Forelimb muscle (tissue), 1 donor: ENCODE measurements at places on chromosomes 1 and 21. TPM values are rescaled to one million over a fixed set of nuclear protein-coding genes. Genes with fewer than 3 reads are reported as not detected.

Gene CYP4A22
- 0.09 TPM for polyA plus RNA-seq

Gene SPAG17
- polyA plus RNA-seq: 3.2 TPM

Gene IL10
- 0.49 TPM for polyA plus RNA-seq

Gene C1orf105
- polyA plus RNA-seq: 142 TPM

Gene MRPL37
- polyA plus RNA-seq: 61.5 TPM

Gene OR2L3
- polyA plus RNA-seq: not detected

Gene SAMD13
- 10.4 TPM for polyA plus RNA-seq

Gene GBP5
- polyA plus RNA-seq: 0.85 TPM

DNA sequence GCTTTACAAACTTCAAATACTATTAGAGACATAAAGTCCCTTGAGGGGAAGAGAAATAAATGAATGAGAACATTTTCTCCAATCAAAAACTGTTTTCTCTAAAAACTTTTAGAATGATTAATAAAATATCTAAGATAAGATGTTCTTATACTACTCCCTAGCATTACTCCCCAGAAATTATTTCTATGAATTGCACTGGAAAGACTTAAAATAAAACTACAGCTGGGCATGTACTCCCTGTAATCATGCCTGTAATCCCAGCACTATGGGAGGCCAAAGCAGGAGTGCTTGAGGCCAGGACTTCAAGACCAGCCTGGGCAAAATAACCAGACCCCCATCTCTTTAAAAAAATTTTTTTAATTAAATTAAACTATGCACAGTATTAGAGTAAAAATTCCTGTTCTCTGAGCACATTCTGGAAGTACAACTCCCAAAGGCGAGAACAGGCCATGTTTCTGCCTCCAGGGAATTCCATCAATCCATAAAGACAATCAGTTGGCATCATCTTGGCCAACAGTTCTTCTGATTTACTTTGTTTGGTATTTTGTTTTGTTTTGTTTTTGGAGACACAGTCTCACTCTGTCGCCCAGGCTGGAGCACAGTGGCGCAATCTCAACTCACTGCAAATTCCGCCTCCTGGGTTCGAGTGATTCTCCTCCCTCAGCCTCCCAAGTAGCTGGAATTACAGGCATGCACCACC, 77.9 kb downstream of the TGFBR3 start:
- no peak for DNase-seq

GRCh38 chr1:8678673-8679394, 138.6 kb downstream of the RERE start:
- DNase-seq: no peak

GRCh38 chr1:209659909-209660308, 7.7 kb upstream of the LAMB3 start:
- DNase-seq: no peak

GRCh38 chr1:231334079-231334666, 3.5 kb downstream of the EXOC8 start:
- DNase-seq: no peak

DNA sequence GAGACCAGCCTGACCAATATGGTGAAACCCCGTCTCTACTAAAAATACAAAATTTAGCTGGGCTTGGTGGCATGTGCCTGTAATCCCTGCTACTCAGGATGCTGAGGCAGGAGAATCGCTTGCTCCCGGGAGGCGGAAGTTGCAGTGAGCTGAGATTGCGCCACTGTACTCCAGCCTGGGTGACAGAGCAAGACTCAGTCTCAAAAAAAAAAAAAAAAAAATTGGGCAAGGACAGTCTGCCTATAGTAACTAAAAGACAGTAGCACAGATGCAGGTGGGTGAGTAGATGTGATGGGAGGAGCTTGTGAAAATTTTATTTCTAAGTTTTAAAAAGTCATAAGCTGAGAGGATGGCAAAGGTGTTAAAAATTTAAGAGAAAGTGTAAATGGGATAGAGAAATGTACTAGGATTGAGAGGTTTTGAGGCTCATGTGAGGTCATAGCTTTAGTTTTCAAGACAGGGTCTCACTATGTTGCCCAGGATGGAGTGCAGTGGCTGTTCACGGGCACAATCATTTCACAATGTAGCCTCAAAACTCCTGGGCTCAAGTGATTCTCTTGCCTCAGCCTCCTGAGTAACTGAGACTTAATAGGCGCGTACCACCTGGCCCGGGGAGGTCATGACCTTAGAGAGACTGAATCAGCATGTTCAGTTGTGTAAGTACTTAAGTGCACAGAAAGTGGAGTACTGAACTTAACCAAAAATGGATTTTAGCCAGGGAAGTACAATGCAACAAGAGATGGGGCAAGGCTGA, 33.7 kb downstream of the PTP4A2 start:
- DNase-seq: no peak

DNA sequence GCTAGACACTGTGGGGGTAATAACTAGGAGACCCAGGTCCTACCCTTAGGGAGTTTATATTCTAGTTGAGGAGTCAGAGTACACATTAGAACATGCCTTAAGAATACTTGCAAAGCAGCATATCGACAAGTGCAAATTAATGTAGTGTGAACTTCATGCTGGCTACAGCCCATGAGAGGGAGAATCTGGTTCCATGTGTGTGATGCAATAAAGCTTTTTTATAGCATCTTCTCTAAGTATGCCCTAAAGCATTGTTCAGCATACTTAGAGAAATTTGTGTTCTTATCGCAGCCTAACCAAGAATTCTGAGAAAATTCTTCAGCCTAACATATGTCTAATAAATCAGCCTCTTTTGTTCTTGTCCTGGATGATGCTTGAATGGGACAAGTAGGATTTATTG, 95.5 kb downstream of the SDCCAG8 start:
- DNase-seq: no peak

GRCh38 chr21:42548687-42549406, 35.2 kb downstream of the SLC37A1 start:
- DNase-seq: no peak

GRCh38 chr1:73943270-73943669, 254.7 kb downstream of the LRRIQ3 start:
- DNase-seq: no peak

GRCh38 chr1:156319664-156320063, 18.4 kb downstream of the CCT3 start:
- DNase-seq: no peak

- DNase-seq: no peak
Measured at GRCh38 chr1:6462412-6463119, 3.4 kb downstream of the TNFRSF25 start.

DNA sequence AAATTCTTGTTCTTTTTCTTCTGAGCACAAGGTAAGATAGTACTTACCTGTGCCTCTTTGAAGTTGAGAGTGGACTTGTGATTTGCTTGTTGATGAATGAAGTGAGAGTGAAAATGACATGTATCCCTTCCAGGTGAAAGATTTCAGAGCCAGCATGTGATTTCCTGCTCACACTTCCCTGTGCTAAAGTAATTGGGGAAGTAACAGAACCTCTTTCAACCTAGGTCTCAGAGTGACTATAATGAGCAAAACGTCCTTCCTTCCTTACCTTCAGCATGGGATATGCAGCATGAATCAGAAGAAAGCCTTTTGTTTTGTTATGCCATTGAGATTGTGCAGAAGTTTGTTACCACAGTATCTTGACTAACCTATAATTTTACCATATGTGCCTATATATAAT, 24.6 kb downstream of the RAVER2 start:
- no peak for DNase-seq

DNA sequence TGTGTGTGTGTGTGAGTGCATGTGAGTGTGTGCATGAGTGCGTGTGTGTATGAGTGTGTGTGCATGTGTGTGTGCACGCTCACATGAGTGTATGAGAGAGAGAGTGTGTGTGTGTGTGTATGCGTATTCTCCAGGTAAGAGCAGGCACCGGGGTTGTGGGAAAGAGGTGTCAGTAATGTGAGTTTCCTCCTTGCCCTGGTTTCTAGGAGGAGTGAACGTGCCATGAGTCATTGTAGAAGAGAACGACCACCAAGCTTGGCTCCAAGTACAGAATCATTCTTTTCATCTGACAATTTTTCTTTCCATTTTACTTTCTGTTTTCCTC, 79.1 kb downstream of the POFUT2 start:
- DNase-seq: no peak

DNA sequence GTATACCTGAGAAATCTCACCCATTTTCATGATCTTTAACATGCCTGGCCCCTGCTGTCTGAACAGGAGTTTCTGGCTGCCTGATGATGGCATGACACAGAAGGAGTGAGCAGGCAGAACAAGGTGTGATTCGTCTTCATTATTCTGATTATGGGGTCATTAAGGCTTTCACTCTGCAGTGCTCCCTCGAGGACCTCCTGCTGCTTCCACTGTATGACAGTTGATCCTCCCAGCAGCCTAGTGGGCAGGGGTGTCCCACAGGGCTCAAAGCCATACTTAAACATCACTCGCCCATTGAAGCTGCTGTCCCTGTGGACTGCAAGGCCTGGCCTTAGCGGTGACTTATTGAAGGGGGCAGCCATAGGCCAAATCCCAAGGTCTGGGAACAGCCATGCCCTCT, 12.7 kb upstream of the PARS2 start:
- DNase-seq: no peak
